Hepatic stellate cell (primary cell): ENCODE measurements at places on chromosomes 5 and 9.
A peak's percentile ranks its signal among the peaks of the same experiment; 100 is the strongest.

DNA sequence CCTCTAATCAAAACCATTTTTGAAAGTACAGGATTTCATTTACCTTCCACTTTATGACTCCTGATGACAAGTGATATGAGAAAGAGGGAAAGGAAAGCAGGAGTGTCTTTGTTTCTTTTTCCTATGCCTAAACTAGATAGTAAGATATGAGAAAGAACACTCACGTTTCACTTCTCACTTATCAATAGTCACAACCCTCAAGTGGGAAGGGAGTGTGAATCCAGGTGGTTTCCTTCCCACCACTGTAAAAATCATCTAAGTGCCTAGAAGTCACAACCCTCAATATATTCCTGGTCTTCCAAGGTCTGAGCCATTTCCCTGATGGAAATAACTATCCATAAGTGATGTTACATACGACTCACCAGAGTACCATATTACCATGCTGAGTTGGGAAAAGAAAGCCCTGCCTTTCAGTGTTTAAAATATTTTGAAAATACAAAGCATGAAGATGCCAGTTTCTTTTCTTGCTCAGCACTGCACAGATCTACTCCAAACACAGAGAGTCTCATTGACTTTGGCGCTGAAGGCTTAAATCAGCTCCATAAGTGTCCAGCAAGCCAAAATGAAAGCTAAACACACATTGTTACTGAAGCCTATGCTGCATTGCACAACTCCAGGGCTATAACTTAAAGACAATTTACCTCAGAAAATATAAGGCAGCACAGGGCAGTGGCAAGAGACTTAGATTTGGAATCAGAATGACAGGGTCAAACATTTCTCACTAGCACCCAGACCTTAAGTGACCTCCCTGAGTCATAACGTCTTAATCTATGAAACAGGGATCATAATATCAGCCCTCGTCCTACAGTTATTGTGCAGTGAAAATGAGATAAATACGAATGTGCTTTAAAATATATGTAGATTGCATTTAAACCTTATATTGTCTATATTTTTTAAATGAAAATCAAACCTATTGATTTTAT, 301.2 kb downstream of the KIAA0825 start:
- DNase-seq, result no peak

- peak; percentile 34 for DNase-seq
Observed at GRCh38 chr5:50595199-50595598, 71.2 kb upstream of the PARP8 start.

GRCh38 chr5:136332223-136333015, 32.9 kb downstream of the TRPC7 start:
- DNase-seq, result no peak

DNA sequence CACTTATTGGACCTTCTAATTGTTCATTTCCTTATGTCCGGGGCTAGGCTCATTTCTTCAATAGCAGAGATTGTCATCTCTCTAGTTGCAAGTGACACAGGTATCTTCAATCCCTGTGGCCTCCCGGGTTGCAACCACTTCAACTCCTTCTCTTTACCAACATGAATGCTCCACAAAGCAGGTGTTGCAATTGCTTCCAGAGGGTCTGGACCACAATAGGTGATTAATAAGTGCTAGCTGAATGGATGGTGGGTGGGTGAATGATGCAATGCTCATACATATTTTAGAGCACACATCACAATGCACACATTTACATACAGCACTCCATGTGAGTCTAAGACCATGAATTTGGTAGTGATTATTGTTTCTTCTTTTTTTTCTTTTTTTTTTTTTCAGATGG, 2.6 kb downstream of the CEMIP2 start:
- DNase-seq, result no peak

DNA sequence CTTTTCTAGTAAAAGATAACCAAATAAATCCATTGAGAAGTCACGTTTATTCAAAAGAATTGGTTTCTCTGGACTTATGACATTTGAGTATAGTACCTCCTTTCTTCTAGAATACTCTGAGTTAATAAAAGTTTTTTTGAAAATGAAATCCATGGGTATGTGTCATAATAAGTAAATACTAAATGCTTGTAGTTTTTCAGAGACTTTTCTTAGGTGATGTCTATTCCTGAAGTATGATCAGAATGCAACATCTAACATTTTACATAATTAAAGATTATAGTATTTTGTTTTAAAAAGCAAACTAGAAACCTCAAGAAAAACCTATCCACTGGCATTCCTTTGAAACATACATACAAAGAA, 63.2 kb downstream of the NFIB start:
- DNase-seq, result no peak
